Heart left ventricle (tissue), 16 donors: ENCODE measurements at places on chromosomes 6 and 20.

- peak; percentile 48 for DNase-seq
These were observed 10.9 kb downstream of the ZNF217 start for GRCh38 chr20:53582574-53583351.

DNA sequence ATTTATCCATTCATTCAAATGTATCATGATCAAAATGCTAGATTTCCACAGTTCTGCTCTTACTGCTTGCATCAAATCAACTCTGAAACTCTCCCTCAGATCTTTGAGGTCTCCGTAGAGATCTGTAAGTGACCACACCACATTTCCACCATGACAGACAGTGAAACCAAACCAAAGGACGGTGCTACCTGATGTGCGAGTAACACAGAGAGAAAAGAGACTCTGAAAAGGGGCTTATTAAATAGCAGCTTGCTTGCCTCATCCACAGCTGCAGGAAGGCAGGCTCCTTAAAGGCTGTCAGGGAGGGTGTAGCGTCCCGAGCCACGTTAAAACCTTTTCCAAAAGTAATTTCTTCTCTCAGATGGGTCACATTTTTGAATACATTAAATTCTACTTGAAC is 335.8 kb downstream of the PACRG start:
- DNase-seq, result no peak

- no peak for DNase-seq
These were observed 81.8 kb downstream of the SGK1 start for GRCh38 chr6:134235937-134236751.

DNA sequence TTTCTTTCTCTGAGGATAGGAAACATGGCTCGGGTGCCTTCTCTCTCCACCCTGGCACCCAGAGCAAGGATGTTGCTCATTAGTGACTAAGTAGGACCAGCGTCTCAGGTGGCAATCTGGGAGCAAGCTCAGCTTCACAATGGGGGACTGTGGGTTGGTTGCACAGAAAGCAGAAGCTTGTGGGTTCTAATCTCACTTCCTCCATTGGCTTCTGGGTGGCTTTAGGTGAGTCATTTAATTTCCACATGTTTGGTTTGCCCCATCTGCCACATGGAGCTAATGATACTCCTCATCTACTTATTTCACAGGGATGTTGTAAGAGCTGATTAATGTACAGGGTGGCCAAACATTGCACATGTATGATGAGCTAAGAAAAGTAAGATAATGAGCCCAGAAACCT is 54.8 kb upstream of the AKIRIN2 start:
- no peak for DNase-seq

DNA sequence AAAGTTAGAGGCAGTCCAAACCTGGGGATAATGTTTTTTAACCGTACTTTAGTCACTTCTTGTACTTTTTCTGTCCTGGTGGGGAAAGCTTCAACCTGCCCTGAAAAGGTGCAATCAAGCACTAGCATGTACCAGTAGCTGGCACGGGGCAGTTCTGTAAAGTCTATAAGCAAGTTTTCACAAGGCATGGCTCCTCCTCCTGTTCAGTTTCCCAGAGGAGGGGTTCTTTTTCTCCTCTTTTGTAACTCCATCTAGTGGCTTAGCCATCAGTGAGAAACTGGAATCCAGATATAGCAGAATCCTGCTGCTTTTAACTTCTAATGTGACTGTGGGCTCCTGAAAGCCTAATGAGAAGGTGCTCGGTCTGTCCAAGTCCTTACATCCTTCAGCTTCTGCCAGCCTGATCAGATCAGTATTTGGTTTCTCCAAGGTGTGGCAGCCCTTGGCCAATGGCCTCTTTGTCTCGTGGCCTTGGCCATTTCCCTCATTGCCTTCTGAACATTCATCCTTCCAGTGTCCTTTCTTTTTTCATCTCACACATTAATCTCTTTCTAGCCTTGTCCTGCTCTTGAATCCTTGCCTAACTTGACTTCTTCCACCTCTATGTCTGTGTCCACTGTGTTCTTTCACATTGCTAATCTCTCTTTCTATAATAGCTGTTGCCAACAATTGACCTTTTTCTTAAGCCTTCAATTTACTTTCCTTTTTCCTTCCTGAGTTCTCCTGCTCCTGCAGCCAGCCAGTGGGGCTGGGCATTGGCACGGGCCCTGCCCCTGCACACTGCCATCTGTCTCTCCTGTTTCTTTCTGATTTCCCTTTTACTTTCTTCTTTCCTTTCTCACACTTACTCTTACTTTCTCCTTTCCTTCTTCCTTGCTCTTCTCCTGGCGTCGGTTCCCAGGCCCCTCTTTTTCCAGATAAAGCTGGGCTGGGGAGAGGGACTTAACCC is 222.0 kb upstream of the SYNCRIP start:
- no peak for DNase-seq

GRCh38 chr6:38713812-38714211 is 1.3 kb upstream of the DNAH8 start:
- no peak for DNase-seq

DNA sequence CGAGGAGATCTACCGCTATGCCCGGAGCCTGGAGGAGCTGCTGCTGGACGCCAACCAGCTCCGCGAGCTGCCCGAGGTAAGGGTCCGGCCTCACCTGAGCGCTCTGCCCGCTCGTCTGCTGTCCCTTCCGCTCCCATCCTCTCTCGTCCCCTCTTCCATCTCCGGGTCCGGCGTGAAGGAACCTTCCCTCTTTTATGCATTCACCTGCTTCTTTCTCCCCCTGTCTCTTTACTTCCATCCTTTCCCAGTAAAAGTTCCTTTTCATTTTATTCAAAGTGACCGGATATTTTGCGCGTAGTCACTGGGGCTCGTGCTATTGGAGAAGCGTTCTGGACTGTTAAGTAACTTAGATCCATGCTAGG is 516 bp downstream of the LRRC1 start:
- DNase-seq, result no peak

DNA sequence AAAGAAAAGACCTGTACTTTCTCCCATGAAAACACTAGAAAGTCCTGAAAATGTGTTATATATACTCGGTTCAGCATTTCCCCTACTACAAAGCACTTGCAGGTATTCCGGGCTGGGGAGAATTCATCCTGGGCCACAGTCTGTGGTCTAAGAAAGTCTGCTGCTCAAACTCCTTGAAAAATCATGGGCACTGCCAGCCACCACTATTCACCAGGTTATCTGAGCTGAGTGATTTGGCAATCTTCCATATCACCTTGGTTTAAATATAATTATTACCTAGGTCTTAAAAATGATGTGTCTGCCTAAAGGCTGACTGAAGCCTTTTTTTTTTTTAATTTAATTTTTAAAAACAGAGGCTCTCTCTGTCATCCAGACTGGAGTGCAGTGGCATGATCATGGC is 11.3 kb downstream of the FKBP5 start:
- no peak for DNase-seq

- no peak for DNase-seq
These were observed 151.2 kb downstream of the ADGRG6 start for GRCh38 chr6:142452993-142453392.

DNA sequence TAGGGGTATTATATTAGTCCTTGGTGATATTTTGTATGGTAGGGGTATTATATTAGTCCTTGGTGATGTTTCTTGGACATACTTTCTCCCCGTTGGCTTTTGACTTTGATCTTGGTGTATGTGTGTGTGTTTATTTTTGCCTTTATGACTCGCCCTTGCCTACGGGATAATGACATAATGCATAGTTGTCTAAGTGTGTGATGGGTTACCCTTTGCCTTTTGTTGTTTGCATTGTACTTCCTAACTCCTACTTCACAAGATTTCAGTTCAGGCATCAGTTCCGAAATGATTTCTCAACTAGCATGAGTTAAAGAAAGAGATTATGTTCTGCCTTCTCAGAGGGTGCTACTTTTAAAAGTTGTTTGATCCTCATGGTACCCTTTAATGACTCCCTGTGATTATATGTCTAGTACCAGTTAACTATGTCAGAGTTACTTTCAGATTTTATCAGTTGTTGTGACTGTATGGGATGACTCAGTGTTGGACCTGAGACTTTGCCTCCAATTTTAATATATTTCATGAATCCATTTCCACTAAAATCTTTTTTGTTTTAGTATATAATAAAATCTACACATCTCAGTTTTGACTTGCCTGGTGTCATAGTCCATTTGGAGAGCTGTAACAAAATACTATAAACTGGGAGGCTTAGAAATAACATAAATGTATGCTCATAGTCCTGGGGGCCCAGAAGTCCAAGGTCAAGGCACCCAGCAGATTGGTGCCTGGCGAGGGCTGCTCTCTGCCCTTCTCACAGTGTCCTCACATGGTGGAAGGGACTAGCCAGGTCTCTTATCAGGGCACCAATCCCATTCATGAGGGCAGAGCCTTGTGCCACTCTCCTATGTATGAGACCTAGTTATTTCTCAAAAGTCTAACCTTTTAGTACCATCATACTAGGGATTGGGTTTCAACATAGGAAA is 34.1 kb downstream of the CDYL start:
- DNase-seq, result no peak

DNA sequence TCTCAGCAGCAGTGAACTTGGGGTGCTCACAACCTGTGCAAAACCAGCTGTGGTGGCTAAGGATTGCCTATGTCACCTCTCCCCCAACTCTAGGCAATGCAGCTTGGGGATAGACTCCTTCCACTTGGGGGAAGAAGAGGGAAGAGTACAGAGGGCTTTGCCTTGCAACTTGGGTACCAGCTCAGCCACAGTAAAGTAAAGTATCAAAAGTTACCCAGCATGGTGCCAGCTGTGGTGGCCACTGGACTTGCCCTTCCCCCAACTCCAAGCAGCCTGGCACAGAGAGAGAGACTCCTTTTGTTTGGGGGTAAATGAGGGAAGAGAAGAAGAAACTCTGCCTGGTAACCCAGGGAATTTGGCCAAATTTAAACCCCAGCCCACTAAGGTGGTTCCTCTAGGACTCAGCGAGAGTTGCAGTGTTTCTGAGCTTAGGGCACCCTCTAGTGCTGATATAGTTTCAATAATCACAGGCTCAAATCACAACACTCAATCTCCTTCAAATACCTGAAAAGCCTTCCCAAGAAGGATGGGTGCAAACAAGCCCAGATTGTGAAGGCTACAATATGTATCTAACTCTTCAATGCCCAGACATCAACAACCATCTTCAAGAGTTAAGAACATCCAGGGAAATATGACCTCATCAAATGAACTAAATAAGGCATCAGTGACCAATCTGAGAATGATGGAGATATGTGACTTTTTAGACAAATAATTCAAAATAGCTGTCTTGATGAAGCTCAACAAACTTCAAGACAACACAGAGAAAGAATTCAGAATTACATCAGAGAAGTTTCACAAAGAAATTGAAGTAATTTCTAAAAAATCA is 7.6 kb upstream of the DEFB129 start:
- no peak for DNase-seq

DNA sequence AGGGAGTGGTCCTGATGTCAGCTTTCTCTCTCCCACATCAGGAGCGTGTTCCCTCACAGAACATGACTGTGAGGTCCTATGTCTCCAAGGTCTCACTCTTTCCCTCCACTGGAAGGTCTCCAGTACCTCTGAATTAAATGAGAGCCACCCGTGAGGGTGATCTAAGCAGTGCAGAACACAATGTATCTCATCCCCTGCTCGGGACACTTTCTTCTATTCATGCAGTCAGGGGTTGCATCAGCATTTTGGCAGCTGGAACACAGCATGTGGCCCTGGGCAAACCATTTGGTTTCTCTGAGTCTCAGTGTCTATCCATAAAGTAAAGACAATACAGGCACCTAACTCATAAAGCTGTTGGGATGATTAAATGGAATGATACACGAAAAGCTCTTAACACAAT is 34.2 kb downstream of the MAFB start:
- DNase-seq, result peak; percentile 37

DNA sequence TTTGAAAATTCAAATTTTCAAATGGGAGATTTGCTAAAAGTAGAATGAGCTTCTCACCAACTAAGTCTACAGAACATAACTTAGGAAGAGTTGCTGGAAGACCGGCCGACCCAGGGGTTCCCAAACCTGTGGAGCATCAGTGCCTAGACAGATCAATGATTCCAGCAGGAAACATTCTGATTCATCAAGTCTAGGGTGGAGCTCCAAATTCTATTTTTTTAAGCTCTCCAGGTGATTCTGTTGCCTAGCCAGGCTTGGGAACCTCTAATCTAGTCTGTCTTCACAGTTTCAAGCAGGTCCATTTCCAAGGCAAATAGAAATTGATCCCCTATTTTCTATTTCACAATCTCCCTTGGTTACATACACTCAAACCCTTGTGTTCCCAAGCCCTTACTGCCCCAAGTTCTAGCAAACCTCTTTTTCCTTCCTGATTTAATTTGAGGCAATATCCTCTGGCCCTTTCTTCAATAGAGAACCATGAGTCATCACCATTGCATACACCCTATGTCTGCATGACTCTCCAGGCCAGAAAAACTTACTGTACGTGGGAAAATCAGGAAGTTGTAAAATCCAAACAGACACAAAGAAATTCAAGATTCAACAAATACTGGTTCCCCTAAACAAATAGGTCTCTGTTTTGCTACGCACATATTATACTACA is 8.9 kb downstream of the ATXN1 start:
- DNase-seq, result no peak

GRCh38 chr6:32947552-32948465 is 5.1 kb downstream of the HLA-DMA start:
- DNase-seq, result no peak

GRCh38 chr6:35034411-35035191 is 106.5 kb downstream of the TCP11 start:
- peak; percentile 63 for DNase-seq

- DNase-seq, result no peak
These were observed 291.8 kb downstream of the BMP7 start for GRCh38 chr20:56974499-56975250.

DNA sequence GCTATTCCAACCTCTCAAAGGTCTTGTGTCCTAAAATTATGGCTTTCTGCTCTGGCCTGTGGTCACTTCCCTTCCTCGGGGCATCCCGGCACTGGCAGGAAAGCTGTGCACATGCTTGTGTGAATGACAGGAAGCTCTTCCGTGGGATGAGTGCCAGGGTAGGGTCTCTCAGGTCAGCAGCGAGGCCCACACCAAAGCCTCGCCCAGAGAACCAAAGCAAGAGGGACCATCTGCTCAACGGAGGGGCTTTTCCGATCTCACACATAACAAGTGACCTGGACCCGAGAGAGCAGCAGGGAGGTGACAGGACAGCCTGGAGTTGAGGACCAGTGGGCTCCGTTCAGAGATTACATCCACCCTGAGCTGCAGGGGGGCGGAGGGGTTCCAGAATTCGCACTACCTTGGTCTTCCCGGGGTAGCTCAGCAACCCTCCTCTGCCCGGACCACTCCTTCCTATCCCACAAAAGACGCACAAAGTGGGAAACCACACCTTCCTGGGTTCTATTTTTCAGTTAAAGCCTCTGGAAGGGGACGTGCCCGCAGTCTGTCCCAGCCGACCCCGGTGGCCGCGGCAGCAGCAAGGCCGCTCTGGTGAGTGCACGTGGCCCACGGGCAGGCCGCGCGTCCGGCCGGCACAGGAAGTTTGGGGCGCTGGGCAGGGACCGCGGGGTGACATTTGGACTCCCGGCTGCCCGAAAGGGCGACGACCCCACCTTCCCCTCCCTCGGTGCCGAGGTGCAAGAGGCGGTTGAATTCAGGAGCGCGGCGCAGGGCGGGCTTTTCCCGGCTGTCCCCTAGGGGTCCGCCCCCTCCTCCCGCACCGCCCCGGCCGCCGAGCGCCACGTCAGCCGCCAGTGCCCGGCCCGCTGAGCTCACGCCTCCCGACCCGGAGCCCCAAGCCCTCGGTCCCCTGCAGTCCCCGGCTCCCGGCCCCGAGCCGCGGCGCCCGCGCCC is 988 bp downstream of the TXNDC5 start:
- DNase-seq, result peak; percentile 84

- DNase-seq, result peak; percentile 23
These were observed 530 bp downstream of the GOPC start for GRCh38 chr6:117601811-117602150.

- DNase-seq, result no peak
These were observed 182.7 kb downstream of the TBX18 start for GRCh38 chr6:84581494-84582259.
